ENCODE measurements at places on chromosomes 1 and 21.
A peak's percentile ranks its signal among the peaks of the same experiment; 100 is the strongest.

DNA sequence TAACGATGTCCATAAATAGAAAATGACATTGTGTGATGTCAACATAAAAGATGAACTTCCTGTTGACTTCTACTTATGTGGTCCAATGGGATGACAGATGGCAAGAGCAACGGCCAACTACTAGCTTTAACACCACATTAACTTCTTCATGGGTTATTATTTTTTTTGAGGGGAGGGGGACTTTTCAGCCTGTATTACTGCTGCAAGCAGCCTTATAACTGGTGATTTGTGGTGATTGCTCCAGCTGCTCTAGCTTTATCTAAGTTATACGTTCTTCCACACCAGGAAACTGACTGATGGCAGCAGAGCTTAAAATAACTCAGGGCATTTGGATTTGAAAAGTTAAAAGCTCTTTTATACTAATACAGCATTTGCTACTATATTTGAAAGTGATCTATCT, 228.8 kb upstream of the B3GALT2 start:
- no peak for DNase-seq

GRCh38 chr1:232845406-232845955, 40.3 kb downstream of the MAP10 start:
- no peak for DNase-seq

- no peak for DNase-seq
Observed at GRCh38 chr1:204288021-204288588, 71.6 kb downstream of the PLEKHA6 start.

DNA sequence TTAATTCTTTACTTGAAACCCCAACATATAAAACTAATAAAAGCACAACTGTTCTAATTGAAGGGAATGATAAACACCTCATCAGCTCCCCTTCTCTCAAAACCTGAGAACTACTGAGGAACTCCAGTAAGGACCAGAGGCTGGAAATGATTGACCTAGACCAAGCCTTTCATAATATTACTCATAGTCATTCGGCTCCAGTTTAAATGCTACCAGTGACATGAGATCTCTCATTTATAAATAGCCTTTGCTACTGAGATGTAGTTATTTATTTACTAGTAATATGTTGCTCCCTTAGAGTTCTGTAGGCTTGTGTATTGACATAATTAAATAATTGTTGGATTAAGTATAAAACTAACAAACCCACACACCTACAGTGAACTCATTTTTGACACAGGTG, 209.8 kb upstream of the PRMT6 start:
- DNase-seq = no peak

DNA sequence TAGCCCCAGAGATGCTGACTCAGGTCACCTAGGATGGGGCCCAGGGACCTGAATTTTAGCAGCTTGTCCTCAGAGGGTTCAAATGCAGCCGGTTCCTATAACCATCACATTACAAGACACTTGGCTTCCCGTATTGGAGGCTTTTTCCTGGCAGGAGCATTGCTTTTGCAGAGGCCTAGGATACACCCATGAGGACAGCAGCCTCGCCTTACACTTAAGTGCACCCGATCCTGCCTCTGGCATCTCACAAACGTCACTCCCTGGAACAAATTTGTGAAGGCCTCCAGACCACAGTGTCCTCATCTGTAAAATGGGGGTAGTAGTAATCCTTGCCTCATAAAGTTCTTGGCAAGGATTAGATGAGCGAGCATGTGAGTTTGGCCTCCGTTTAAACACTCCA, 130.0 kb downstream of the KAZN start:
- DNase-seq = no peak

GRCh38 chr1:58089898-58090534, 456.5 kb downstream of the OMA1 start:
- no peak for DNase-seq

DNA sequence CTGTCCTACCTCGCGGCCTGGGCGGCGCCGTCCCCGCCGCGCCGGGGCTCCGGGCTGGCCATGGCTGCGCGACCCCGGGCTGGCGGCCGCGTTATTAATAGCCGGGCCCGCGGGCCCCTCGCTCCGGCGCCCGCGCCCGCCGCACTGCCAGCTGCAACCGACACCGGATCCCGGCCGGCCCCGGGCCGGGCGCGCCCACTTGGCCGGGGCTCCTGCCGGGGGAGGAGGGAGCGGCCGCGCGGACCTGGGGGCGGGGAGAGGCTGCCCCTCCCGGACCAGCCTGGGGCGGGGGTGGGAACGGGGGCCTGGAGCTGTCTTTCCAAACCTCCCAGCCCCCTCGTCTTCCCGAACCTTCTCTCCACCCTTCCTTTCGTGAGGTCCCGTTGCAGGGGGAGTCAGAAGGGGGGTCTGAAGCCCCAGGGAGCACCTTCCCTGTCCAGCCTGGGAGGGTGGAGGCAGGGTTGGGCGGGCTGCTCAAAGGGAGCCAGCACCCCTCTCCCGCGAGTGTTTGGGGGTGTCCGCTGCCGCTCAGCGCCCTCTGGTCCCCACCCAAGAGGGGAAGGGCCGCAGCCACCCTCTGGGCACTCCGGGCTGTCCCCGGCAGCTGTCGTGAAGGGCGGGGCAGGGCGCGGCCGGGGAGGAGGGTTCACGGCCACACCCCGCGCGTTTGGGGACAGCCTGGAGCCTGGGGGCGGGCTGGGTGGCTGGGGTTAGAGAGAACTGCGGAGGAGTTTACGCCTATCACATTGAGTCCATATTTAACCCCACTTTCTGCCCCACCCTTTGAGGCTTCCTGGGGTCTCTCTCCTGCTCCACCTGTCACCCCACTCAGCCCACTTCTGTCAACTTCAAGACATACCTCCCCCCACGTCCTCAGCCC, at the start of gene SYNC:
Gene SYNC (minus strand): TSS at position 172 of the 880 bp plus-strand sequence. CDS start 110 bp downstream, at position 62.
- peak; percentile 41 for DNase-seq

DNA sequence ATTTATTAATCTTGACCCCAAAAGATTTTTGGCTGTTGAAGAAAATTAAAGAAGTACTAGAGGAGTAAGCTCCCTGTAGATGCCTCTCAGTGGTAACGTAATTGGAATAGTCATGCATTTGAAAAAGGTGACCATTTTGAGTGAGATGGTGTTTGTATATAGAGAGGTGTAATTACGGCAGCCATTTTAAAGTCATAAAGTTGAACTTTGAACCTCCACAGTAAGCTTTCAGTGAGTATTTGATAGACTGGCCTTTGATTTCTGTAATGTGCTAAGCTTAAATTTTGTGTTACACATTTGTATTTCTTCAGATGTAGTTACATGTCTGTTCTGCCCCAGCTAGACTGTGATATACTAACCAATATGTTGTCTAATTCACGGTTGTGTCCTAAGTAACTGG, 21.5 kb upstream of the TMCO2 start:
- DNase-seq = no peak

DNA sequence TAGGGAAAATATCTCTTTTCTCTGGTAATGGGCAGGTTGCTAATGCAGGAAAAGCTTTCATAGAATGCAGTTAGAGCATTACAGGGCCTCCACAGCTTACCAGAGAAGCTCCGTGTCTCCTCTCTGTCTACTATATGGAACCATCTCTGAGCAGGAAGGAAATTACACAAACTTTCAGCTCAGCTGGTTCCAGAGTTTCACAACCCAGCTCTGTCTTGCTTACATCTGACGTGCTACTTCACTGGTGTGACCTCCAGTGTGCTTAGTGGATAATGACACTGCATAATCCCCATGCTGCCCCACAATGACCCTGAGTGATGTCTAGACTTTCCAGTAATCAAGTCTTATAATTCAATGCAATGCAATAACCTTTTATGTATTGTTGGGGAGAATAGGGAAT, 4.3 kb upstream of the FGGY start:
- DNase-seq = no peak

DNA sequence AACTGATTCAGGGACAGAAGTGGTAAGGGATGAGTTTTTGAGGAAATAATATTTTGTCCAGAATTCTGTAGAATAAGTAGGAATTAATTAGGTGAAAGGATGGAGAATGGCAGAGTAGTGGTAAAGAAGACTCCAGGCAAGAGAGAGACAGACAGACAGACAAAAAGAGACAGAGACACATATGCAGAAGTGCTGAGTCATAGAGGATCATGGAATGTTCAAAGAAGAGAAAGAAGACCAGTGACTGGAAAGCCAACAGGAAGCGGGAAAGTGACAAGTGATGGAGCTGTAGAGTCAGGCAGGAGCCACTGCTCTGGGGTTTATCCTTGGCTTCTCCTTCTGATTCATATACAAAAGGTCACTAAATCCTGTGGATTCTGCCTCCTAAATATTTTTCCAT, 85.9 kb downstream of the UROD start:
- DNase-seq = no peak

DNA sequence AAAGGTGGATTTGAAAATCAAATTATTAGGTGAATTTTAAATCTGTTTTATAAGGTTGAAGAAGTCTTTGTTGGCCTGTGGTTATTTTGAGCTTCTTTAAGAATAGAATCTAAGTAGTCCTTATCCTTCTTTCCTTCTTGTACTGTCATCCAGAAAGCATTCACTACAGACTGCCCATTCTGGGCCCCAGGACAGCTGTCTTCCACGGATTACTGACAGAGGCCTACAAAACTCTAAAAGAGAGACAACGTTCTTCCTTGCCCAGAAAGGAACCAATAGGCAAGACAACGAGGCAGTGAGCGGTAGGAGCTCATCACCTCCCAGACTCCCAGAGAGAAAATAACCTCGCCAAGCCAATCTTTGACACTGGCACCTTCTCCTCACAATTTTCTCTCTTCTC, 24.4 kb upstream of the PIGC start:
- DNase-seq = no peak

- DNase-seq = no peak
Observed at GRCh38 chr1:24195136-24195535, 8.0 kb upstream of the IFNLR1 start.

DNA sequence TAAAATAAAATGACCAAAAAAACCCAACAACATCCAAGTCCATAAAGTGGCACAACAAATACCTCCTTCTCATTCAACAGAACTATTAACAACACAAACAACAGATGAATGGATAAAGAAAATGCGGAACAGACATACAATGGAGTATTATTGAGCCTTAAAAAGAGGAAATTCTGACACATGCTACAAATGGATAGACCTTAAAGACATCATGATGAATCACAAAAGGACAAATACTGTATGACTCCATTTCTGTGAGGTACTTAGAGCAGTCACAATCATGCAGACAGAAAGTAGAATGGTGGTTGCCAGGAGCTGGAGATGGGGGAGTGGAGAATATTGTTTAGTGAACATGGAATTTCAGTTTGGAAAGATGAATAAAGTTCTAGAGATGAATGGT, 42.6 kb downstream of the EYA3 start:
- DNase-seq = no peak

DNA sequence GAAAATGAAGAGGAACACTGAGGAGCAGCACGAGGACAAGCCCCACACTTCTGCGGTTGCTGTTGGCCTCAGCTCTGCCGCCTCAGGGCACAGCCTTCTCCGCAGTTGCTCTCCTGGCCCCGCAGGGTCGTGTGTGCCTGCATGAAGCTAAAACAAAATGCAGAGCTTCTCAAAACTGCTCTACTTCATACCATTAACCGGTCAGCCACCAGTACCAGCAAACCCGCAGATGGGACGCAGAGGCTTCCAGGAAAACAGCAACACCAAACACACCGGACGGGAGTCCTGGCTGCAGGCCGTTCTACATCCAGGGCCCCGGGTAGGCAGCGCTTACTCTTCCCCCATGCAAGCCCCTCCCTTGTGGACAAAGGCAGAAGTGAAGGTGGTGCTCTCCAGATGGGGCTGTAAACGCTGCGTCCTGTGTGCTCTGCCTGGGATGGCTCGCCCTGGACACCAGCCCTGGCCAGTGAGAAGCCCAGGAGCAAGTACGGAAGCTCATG, 7.1 kb upstream of the C1orf159 start:
- no peak for DNase-seq

DNA sequence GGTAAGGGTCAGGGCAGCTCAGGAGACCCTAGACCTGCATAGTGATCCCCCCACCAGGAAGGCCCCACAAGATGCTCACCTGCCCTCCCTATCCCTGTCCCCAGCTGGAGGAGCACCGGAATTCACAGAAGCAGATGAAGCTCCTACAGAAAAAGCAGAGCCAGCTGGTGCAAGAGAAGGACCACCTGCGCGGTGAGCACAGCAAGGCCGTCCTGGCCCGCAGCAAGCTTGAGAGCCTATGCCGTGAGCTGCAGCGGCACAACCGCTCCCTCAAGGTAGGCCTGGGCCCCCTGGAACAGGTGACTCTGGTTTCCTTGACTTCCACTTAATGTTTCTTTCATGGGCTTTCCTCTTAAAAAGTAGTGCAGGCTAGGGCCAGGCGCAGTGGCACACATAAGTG, 8.4 kb downstream of the TXLNA start:
- no peak for DNase-seq

GRCh38 chr1:33382661-33383415, 48.1 kb downstream of the PHC2 start:
- no peak for DNase-seq

DNA sequence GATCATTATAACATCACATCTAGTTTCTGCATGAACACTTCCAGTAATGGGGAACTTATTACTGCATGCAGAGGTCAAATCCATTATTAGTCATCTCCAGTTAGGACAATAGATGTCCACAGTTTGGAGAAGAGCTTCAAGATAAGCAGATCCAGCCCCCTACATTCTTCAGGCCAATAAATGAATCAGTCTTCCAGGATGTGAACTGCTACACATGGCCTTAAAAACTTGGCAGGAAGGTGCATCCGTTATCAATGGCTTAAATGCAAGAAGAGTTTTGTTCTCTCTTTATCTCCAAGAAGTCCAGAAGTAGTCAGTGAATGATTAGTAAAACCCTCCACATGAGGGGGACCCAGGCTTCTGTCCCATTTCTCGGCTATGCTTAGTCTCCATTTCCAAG, 70.8 kb downstream of the DMRTA2 start:
- DNase-seq = no peak

DNA sequence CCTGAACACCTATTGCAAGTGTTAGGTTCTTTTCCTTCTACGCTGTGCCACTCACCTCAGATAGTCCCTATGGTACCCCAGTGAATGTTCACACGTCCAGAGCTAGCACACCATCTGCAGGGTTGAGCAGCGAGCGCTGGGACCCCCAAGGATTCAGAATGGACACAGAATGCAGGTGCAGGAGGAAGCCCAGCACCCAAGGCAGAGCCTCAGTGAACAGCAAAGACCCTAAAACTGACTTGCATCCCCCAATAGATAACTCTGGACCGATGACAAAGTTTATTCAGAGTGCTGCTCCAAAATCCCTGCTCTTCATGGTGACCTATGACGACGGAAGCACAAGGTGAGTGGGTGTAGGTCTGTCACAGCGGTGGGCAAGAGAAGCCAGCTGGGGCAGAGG, 15.1 kb upstream of the MX2 start:
- no peak for DNase-seq

- no peak for DNase-seq
Observed at GRCh38 chr1:87136607-87137341, 191.9 kb upstream of the LMO4 start.

- no peak for DNase-seq
Observed at GRCh38 chr1:231265379-231265778, 24.4 kb downstream of the GNPAT start.

GRCh38 chr1:5616366-5617178, 375.7 kb downstream of the NPHP4 start:
- no peak for DNase-seq

DNA sequence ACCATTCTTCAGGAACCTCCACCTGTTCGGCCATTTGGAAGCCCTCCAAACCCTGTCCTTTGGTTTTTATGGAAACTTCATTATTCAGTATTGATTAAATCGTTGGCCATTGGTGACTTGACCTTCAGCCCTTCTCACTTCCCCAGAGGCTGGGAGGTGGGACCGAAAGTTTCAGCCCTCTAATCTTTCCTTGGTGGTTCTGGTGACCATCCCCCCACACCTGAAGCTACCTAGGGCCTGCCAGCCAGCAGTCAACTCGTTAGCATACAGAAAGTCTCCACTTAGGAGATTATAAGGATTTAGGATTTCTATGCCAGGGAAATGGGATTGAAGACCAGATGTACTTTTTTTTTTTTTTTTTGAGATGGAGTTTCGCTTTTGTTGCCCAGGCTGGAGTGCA, 6.7 kb downstream of the DHX9 start:
- no peak for DNase-seq

Measured in activated T-cell treated with anti-CD3 and anti-CD28 coated beads, Interleukin-2, amount 50 U/mL, for 48 hours (primary cell).